Stimulated activated CD4-positive, alpha-beta T cell treated with anti-CD3 and anti-CD28 coated beads, TNF-alpha, amount 100 ng/mL, for 24 hours (primary cell): ENCODE measurements at places on chromosomes 2 and 18.

DNA sequence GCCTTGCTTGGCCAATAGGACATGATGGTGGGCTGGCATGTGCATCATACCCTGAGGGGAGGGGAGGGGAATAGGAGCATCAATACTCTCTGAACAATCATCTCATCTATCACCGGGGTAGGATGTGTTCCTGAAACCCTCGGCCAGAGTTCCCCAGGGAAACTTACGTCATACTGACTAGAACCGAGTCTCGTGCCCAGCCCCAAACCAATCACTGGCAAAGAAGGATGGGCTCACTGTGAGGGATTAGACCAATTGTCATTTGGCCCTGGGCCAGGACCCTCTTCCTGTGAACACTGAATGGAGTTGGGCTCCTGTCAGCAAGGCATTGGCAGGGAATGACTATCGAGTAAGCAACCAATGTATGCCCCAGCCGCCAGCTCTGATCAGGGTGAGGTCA is 261.5 kb downstream of the MYCN start:
- no peak for DNase-seq

- DNase-seq = no peak
Observed at GRCh38 chr2:20439193-20439475, 7.7 kb upstream of the RHOB start.

- no peak for DNase-seq
Observed at GRCh38 chr2:100909534-100910081, 89.7 kb downstream of the NPAS2 start.

- DNase-seq = no peak
Observed at GRCh38 chr2:129756276-129756675, 223.2 kb upstream of the RAB6C start.

DNA sequence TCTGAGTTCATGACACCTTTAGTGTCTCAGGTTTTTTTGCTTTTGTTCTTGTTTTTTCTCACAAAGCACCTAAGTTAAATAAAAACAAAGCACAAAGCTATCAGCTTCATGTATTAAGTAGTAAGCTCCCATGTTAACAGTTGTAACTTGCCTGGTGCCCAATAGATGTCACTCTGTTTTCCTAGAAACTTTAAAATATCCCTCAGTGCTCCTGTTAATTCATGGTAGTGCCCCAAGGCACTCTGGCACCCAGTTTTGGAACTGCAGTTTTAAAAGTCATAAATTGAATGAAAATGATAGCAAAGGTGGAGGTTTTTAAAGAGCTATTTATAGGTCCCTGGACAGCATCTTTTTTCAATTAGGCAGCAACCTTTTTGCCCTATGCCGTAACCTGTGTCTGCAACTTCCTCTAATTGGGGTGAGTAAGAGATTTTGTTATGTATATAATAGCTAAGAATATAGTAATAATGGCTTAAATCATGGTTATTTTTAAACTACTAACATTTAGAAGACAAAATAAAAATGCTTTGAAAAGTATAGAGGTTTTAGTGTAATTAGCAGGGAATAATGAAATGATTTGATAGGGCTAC is 555.0 kb upstream of the TMEFF2 start:
- DNase-seq = no peak

DNA sequence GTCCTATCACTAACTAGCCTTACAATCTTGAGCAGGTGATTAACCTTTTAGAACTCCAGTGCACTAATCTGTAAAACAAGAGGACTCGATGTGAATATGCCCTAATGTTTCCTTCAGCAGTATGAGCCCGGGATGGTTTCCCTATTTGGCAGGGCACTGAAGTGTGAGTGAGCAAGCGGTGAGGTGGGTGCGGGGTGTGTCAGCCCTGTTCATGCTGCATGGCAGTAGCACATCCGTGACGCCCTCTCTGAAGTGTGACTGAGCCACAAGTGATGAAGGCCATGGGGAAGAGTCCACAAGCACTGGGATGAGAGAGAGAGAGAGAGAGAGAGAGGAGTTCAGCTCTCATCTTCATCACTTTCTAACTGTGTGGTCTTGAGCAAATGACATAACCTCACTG is 168.7 kb downstream of the SETBP1 start:
- DNase-seq = no peak

DNA sequence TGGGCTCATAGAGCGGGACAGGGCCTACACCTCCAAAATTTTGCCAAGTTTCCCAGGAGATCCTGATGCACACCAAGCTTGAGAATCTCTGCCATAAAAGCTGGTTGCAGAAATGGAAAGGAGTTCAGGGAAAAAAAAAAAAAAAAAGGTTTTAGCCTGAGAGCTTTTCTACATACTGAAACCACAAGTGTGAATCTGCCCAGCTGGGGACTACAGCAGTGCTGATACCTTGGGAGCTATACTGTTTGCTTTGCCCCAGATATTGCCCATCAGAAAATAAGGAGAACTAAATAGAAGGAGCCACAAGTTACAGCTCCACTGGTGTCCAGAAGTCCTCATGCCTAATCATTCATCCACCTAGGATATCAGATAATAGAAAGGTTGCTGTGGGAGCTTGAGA is 38.4 kb upstream of the NCKAP5 start:
- no peak for DNase-seq

DNA sequence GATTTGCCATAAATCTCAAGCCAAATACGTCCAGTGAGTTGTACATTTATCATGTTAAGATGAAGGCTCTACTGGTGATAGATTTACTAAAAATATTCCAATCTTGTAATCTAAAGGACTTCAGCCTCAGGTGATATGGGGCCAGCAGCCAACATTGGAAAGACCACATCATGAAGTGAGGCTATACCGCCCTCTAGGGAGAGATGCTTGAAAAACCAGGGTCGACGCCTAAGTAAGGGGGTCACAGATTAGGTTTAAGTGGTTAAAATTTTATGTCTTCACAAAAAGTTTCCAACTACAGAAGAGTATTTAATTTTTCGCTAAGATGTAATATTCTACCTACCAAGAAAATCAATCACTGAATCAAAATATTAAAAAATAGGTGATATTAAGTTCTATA is 33.3 kb downstream of the DOCK10 start:
- no peak for DNase-seq

GRCh38 chr18:11066038-11066437 is 83.3 kb downstream of the PIEZO2 start:
- DNase-seq = no peak

GRCh38 chr2:39027421-39027820 is 93.4 kb downstream of the SOS1 start:
- no peak for DNase-seq

DNA sequence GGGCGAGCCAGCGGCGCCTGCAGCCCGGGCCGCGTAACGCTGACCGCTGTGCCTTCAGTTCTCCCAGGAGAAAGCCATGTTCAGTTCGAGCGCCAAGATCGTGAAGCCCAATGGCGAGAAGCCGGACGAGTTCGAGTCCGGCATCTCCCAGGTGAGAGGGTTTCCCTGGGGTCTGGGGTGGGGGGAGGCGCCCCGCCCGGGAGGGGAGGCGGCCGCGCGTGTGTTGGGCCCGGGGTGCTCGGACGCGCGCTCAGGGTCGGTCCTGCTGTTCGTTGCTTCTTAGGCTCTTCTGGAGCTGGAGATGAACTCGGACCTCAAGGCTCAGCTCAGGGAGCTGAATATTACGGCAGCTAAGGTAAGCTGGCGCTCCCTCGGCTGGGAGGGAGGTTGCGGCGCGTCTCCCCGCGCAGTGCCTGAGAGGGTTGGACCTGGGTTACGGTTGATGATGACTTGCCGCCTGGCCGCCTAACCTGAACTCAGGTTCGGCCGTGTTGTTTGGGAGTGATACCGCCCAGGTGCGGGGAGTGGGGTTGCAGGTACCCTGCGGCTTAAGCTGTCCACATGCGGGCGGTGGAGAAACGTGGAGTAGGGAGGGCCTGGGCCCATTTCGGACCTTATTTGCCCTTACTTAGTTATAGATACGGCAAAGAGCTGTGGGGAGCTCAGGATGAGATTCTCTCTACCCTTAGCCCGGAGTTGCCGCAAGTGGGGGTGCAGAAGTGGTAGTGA is 638 bp downstream of the RPS7 start:
- DNase-seq = peak; percentile 19

DNA sequence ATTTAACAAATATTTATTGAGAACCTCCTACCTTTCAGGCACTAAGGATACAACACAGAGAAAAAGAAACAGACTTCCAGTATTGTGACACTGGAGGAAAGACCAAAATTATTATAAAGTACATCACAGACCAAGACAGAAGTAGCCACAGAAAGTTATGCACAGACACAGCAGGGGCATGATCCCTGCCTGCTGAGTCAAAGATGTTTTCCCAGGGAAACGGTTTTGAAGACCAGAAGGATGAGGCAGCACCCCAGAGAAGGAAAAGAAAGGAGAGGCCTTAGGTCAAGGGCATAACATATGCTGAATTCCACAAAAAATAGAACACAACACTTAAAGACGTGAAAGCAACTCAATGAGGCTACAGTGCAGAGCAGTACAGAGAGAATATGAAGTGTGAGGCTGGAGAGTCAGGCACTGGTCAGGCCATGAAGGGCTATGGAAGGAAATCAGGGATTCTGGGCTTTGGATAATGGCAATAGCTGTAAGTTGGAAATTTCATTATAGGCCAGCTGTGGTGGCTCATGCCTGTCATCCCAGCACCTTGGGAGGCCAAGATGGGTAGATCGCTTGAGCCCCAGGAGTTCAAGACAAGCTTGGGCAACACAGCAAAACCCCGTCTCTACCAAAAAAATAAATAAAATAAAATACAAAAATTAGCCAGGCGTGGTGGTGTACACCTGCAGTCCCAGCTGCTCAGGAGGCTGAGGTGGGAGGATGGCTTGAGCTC is 8.2 kb downstream of the ADAM17 start:
- no peak for DNase-seq

- no peak for DNase-seq
Observed at GRCh38 chr18:13159579-13159978, 59.0 kb upstream of the LDLRAD4 start.

GRCh38 chr18:40852406-40852805 is 1102.6 kb upstream of the PIK3C3 start:
- DNase-seq = no peak

GRCh38 chr18:68454511-68455228 is 260.2 kb downstream of the TMX3 start:
- DNase-seq = no peak

GRCh38 chr2:200423541-200423940 is 86.3 kb downstream of the KCTD18 start:
- no peak for DNase-seq

- no peak for DNase-seq
Observed at GRCh38 chr18:52216666-52217065, 123.3 kb upstream of the DCC start.

GRCh38 chr2:186977433-186978045 is 128.6 kb upstream of the ZSWIM2 start:
- no peak for DNase-seq

- no peak for DNase-seq
Observed at GRCh38 chr18:38940475-38940862, 1374.9 kb upstream of the CELF4 start.

- DNase-seq = peak; percentile 22
Observed at GRCh38 chr2:88690591-88691338, 708 bp upstream of the RPIA start.
